DMS153 (cell line): ENCODE measurements at places on chromosomes 1 and 21.

- DNase-seq: no peak
Observed at GRCh38 chr1:209769971-209770370, 14.1 kb downstream of the TRAF3IP3 start.

DNA sequence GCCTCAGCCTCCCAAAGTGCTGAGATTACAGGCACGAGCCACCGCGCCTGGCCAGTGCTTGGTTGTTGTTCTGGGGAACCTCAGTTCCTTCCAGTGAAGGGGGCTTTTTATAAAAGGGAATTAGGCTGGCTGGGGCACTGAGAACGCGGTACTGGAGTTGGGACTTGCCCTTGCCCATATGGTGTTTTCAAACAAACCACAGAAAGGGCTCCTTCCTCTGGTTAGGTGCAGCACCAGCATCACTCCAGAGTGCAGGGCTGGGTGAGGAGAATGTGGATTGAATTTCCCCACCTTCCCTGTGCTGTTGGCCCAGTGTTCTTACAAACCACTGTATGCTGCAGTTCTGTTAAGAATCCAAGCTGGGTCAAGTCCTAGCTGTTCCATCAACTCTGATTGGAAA, 5.3 kb downstream of the MAN1C1 start:
- no peak for DNase-seq

GRCh38 chr1:222788402-222789156, 26.3 kb upstream of the DISP1 start:
- no peak for DNase-seq

DNA sequence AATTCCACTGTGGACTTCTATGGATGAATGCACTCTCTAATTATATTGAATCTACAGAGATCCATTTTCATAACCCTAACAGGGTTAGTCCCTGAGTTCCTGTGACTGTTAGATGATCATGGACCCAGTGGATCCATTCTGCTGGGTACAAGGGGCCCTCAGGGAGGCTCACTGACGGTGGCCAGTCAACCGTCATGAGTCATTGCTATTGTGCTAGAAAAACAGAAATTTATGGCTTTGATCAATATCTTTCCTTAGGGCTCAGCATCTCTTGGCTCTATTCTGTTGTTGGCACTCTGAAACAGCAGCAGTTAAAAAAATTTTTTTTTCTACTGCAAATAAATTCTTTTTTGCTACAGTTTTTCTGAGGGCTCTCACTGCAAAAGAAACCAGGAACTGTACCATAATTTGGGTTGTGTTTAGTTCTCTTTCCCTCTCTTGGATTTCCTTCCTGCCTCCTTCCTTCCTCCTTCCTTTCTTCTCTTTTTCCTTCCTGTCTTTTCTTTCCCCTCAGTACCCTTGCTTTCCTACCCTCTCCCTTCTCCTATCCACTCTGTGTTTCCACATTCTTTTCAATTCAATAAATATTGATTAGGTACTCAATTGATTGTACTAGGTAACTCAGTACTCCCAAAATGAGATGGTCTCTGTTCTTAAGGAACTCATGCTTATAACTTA, 49.5 kb downstream of the UTP25 start:
- no peak for DNase-seq

DNA sequence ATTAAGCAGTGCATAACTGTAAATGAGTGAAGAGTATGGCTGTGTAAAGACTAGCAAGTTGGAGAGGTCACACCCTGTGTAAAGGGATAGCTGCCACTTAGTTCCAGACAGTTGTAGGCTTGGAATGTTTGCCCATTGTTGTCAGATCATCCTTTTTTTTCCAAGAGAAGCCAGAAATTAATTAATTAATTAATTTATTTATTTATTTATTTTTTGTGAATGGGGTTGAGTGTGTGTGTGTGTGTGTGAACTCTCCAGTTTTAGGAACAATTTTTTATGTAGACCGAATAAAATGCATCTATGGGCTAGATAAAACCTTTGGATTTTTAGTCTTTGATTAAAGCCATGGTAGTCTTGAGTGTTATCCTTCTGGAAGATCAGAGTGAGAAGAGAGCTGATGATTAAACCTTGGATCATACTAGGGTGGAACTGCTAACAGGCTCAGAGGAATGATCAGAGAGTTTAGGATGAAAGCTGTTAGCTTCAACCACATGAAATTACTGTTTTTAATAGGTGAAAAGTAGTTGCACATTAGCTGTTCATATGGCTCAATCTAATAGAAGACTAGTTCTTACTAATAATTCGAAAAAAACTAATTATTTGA, 58.4 kb downstream of the OSBPL9 start:
- DNase-seq: no peak

DNA sequence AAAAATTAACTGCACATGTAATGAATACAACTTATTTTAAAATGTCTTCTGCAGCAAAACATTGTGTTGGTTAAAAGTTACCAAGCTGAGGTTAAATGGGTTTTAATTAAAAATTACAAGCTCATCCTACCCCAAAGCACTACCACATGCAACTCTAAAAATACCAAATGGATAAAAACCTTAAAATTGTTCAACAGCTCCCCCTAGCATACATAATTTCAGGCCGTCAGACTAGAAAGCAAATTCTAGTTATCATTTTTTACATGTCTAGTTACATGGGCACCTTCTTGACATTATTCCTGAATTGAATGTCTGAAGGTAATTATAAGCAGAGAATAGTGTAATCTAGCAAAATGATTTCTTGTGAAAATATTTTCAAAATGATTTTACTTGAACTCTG, 176.5 kb downstream of the C1orf21 start:
- no peak for DNase-seq

- DNase-seq: no peak
Observed at GRCh38 chr1:153963850-153964331, 554 bp upstream of the SLC39A1 start.

DNA sequence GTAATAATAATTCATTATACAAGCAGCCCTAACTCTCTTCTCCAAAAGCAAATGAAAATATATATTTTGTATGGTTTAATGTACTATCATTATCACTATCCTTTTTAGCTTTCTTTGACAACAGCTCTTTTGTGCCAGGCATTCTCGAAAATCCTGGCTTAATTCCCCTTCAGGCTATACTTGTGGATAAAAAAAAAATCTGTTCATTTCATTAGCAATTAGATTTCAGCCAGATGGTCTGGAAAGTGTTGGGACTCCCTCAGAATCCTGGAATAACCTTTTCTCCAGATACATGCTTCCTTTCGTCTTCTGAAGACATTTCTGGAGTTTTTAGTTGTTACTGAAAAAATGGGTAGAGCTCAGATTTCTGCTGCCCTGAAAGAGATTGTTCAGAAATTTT, 83.4 kb upstream of the PLPPR4 start:
- no peak for DNase-seq

GRCh38 chr1:15180945-15181523, 27.5 kb downstream of the TMEM51 start:
- peak; percentile 94 for DNase-seq

DNA sequence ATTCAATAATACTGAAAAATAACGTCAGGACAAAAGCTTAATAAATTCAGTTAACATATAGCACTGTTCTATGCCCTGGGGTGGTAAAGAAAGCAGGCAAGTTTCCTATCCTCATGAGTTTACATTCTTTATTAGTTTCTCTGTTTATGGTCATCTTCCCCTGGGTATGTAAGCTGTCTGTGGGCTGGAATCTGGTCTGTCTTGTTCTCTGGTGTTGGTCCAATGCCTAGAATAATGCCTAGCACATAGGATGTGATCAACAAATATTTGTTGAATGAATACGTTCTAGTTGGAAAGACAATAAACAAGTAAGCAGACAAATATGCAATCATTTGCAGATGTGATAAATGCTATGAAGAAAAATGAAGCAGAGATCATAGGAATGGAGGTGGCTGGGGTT, 7.2 kb upstream of the IGSF3 start:
- no peak for DNase-seq
